ENCODE measurements at places on chromosomes 11 and 22.

DNA sequence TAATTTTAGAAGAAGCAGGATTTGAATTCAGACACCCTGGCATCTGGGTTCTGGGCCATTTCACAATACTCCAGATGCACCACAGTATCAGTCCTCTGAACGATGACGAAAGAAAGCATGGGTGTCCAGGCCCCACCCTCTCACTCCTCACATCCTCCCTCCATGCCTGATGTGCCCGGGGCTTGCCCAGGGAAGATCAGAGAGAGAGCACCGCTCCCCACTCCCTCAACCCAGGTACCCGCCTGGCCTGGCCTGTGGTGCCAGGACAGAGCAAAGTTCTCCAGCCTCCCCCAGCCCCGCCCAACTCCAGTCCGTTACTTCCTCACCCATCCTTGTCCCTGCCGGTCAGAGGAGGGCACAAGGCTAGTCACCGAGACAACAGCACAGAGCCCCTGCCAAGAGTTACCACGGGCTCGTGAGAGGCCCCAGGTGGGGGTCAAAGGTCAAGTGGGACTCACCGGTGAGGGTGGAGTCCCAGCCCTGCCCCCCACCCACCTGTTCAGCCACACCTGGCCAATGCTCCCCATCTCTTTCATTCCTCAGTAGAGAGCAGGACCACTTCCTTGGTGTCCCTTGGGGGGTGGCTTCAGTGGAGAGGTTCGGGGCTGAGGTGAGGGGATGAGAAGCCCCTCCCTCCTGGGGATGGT, 8.1 kb downstream of the BCL9L start:
- DNase-seq, result no peak

- DNase-seq, result no peak
Observed at GRCh38 chr11:70901951-70902521, 350.3 kb downstream of the SHANK2 start.

- DNase-seq, result no peak
Observed at GRCh38 chr11:33045551-33046255, 6.3 kb downstream of the TCP11L1 start.

DNA sequence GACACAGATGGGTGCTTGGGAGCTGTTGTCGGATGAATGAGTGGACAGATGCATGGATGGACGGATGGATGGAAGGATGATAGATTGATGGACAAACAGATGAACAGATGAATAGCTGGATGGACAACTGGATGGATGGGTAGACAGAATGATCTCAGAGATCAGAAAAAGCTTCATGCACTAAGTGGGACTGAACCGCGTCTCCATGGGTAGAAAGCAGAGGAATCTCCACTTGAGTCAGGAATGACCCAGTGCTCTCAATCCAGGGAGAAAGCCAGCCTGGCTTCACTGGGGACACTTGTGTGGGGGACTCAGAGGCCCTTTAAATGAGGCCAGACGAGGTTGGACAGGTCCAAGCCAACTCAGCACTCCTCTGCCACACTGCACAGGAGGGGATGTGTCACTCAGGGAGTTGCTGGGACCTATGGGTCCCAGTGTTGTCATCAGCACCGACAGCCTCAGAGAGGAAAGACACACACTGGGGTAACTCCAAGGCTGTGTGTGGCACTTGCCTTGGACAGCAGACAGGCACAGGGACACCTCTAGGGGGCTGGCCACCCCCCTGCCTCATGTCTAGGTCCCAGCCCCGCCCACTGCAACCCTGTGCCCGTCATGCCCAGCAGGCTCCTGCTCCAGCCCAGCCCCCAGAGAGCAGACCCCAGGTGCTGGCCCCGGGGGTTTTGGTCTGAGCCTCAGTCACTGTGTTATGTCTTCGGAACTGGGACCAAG, 5.6 kb downstream of the IGLL5 start:
- no peak for DNase-seq

GRCh38 chr11:24734742-24735237, 237.9 kb downstream of the LUZP2 start:
- no peak for DNase-seq

DNA sequence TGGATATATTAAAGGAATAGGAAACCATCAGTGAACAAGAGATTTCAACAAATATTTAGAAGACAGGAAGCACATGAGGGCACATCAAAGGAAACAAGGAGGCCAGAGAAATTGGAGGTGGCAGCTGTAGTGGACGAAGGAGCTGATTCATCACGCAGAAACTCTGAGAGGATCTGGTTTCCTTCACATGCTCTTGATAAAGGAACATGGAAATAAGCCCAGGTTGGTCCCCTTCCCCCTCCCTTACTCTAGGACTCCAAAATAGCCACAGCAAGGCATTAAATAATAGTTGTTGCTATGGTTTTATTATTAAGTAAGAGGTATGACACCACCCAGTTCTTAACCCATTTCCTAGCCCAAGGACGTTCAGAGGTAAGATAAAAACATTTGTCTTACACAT, 11.3 kb downstream of the IZUMO1R start:
- DNase-seq, result no peak

GRCh38 chr11:35414311-35414710, 5.0 kb downstream of the SLC1A2 start:
- DNase-seq, result no peak

- DNase-seq, result peak; percentile 59
Observed at GRCh38 chr22:22721681-22722354, 77.4 kb downstream of the GGTLC2 start.

DNA sequence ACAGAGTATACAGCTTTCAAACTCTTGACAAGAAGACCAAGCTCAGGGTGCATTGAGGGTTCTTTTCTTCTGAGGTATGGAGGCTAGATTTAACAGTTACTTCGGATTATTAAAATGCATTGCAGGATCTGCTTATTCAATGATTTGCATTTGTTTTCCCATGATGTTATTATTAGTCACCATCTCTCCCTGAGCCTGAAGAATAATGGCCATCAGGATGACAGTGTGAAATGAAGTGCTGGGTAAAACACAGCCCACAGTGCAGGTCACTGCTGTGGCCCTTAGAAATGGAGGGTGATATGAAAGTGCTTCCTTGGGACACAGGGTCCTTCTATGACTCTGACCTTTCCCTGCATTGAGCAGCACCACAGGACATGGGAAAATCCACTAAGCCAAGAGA, 40.0 kb downstream of the TECTA start:
- no peak for DNase-seq

DNA sequence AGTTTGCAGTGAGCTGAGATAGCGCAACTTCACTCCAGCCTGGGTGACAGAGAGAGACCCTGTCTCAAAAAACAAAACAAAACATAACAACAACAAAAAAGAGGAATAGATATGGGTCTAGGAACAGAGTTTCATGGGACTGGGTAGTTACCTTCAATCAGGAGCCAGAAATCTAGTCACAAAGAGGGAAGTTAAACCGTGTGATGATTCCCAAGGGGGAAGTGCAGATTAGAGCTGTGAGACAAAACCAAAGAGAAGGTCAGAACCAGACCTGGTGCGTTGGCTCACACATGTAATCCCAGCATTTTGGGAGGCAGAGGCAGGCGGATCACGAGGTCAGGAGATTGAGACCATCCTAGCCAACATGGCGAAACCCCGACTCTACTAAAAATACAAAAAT, 42.1 kb upstream of the LARGE1 start:
- no peak for DNase-seq

DNA sequence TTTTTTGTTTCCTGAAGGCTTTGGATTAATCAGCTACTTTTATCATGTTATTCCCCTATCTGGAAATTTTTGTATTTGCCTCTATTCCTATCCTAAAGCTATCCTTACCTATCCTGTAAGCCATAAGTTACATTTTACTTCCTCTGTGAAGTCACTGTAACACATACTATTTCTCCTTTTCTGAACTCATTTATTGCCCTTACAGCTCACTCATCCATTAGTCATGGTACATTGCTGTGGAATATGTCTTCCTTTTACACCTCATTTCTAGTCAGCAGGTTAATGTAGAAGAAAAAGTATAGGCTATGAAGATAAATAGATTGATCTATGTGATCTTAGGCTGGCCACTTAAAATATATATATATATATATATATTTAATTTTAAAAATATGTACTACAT, 28.0 kb downstream of the SWAP70 start:
- no peak for DNase-seq

DNA sequence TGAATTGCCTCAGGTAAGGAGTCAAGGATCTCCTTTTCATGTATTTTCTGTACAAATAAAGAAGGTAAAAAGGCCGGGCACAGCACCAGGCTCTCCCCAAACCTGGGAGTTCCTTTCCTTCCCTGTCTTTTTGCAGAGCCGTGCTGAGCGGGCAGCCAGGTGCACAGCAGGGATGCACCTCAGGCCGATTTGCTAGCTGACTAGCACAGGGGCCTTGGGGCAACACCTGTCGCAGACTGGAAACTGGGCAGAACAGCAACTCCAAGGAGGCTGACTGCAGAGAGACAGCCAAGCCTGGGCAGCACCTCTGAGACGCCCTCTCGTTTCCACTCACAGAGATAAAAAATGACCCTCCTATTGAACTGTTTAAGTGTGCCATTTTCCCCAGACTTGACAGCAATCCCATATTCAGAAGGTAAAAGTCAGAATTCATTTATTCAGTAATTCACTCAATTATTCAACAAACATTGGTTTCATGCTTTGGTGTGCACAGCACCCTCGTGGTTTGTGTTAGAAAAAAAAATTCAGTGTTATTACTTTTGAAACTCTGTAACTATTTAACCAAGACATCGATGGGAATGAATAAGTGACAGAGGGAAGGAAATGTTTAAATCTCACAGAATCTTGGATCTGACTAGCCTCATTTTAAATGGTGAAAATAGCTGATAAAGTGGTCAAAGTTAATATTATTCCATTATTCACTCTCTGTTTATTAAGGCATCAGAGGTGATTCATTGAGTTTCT, 120.9 kb downstream of the GALNT18 start:
- DNase-seq, result no peak

GRCh38 chr11:94472916-94473799, 20.5 kb downstream of the MRE11 start:
- no peak for DNase-seq

DNA sequence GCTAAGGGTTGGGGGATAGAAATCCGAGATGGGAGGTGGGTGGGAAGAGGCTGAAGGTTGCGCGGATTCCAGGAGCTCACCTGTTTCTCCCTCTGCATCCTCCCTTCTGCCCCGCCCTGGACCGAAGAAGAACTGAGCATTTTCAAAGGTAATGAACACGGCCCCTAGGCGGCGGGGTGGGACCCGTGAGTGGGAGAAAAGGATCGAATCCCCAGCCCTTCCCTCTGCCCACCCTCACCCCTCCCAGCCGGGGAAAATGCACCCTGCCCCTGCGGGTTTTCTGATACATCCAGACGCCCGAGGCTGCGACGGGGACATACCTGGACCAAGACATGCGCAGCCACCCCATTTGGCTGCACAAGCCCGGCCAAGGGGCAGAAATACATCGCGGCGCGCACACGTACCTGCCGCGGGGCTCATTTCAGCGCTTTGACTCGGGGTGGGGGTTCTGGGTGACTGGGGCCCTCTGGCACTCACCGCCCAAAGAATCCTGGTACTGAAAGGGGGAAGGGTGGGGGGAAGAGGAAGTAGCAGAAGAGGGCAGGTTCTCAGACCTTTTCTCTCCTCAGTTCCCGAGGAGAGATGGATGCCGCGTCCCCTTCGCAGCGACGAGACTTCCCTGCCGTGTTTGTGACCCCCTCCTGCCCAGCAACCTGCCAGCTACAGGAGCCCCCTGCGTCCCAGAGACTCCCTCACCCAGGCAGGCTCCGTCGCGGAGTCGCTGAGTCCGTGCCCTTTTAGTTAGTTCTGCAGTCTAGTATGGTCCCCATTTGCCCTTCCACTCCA, 6.0 kb downstream of the VSIG2 start:
- DNase-seq, result peak; percentile 32

DNA sequence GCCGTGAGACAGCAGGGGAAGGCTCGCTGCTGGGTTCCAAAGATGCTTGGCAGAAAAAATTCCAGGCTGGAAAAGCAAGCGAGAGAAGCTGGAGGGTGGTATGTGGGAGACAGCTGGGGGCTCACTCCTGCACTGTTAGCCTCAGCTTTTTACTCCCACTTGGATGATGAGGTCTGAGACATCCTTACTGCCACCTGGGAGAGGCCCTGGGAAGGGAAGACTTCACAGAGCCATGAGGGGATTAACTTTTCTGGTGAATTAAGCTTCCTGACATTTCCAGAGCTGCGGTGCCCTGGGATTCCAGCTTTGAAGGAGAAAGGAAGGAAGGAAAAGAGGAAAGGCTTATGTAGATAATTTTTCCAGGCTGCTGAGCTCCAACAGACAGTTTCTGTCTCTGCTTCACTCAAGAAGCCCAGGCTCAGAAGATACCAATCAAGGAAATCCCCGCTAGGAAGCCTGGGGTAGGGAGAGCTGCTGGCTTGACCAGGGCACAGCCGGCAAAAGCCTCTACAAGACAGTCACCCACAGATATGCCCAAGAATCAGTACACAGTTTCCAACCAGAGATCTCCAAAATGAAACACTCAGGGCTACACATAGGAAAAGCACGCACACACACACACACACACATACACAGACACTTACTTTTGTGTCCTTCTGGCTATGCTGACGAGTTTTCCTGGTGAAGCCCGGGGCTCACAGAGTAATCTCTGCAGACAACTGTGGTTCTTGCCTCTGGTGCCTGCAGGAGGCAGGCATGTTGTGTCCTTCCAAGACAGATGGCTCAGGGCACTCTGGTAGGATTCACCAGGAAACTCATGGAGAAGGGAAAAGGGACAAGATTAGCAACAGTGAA, 907 bp downstream of the MCHR1 start:
- no peak for DNase-seq

DNA sequence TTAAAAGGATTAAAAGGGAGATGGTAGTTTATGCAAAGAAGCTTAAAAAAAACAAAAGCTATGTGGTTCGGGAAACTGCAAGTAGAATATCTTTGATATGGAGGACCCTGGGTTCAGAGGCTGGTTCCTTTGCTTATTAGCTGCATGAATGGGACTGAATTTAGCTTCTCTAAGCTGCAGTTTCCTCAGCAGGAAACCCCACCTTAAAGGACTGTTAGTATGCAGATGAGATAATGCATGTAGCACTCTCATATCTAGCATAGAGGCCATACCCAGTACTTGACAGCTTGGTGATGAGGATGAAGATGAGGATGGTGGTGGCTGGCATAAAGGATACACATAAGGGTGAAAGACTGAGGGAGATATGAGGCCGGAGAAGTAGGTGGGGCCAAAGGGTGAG, 134.6 kb downstream of the RRAS2 start:
- DNase-seq, result no peak

GRCh38 chr22:30921108-30921507, 47.5 kb downstream of the MORC2 start:
- no peak for DNase-seq

DNA sequence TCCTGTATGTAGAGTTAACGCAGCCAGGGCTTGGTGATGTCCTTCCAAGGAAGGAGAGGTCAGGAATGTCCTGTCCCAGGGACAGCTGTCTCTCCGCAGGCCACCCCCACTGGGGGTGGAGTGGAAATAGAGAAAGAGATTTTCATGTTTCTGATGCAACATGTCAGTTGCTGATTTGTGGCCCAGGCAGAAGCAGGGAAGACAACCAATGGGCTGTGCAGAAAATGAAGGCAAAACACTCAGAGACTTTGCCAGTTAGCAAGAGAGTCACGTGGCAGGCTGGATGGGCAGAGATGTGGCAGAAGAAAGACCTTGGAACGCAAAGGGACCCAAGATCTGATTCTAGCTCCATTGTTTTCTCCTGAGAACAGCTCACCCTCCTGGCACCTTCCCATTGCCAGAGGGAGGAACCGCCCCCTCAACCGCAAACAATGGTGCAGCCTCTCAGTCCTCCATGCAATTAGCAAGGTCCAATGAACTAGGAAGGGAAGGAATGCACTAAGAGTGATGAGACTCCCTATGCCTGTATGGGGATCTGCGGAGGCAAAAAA, 71.0 kb downstream of the SYN3 start:
- no peak for DNase-seq
